Stimulated activated CD8-positive, alpha-beta memory T cell treated with anti-CD3 and anti-CD28 coated beads, Interleukin-4, amount 100 ng/mL, for 1 hour (primary cell): ENCODE measurements at places on chromosomes 7 and 10.

DNA sequence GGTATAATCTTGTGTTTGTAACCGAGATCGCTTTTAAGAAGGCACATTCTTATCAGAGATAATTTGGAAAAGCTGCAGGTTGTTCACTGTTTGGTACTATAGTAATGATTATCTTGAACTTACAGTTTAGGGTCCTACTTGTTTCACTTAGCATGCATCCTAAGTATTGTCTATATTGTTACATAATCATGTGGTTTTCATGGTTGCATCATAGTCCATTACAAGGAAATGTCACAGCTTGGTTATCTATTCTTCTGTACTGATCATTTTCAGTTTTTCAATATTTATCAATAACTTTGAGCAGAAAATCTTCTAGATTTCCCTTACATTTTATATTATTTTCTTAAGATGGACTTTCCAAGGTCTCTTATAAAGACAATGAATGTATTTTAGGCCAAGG is 116.3 kb downstream of the PLPP4 start:
- no peak for DNase-seq

- no peak for DNase-seq
Observed at GRCh38 chr7:131547589-131547988, 8.8 kb downstream of the PODXL start.

DNA sequence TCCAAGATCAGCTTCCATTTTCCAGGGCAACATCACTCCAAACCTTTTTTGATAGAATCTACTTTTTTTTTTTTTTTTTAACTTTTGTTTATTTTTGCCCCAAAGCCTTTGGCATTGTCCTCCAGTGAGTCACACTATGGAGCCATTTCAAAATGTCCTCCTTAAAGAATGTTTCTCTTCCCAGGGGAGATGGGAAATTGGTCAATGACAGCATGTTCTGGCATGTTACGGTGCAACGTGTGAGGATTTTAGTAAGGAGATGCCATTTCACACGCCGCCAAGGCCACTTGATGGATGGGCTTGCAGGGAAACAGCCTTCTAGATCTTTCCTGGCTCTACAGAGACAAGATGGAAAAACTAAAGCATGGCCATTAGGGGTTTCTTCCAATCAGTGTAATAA is 30.7 kb upstream of the TRIL start:
- DNase-seq: no peak

DNA sequence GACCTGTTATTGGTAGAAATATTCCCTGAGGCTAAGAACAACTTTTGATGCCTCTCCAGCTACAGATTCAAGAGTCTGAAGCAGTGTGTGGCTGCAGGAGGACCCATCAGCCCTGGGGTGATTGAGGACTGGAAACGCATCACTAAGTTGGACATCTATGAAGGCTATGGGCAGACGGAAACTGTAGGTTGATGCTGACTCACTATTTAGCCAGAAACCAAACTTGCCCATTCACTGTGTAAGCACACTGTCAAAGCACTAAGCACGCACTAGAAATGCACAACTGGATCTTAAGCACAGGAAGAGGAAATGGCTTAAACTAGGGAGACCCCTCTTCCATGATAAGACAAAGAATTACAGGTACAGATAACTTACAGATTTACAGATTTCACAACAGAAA is 20.8 kb downstream of the ACSM6 start:
- DNase-seq: no peak

DNA sequence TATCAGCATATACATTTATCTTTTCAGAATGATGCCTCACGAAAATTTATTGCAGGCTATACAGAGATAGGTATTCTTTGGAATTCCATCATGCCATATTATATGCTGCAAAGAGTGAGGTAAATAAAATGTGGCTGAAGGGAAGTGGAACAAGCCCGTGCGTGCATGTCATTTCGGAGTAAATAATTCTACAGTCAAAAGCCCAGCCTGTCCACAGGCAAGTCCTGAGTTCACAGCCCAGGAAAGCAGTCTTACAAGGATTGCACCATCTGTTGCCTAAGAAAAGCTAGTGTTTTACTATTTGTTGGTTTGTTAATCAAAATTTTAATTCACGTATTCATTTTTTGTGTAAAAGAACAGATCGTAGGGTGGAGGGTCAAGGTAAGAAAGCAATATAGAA is 292.4 kb upstream of the AKR1E2 start:
- no peak for DNase-seq

DNA sequence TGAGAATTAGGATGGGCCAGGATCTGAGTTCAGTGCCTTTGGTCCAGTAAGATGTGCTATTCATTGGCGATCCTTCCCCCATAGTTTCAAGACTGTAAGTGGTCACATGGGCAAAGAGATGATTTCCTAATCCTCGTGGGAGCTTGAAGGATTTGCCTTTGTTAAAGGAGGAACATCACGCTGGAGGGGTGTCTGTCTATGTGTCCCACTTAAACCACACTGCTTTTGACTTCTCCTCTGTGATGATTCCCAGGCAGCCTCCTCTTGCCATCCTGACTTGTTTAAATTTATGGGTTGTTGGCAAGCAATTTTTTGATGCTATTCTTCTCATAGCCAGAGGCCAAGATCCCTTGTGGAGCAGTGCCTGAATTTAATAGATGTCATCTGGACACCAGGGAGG is 154.0 kb downstream of the TCF7L2 start:
- DNase-seq: no peak

- DNase-seq: no peak
Observed at GRCh38 chr10:128741180-128741579, 615.0 kb upstream of the MKI67 start.

GRCh38 chr7:50792342-50793119 is 9.8 kb upstream of the GRB10 start:
- no peak for DNase-seq
